ENCODE measurements at places on chromosomes 3 and 15. TPM values are rescaled to one million over a fixed set of nuclear protein-coding genes. Genes with fewer than 3 reads are reported as not detected.

DNA sequence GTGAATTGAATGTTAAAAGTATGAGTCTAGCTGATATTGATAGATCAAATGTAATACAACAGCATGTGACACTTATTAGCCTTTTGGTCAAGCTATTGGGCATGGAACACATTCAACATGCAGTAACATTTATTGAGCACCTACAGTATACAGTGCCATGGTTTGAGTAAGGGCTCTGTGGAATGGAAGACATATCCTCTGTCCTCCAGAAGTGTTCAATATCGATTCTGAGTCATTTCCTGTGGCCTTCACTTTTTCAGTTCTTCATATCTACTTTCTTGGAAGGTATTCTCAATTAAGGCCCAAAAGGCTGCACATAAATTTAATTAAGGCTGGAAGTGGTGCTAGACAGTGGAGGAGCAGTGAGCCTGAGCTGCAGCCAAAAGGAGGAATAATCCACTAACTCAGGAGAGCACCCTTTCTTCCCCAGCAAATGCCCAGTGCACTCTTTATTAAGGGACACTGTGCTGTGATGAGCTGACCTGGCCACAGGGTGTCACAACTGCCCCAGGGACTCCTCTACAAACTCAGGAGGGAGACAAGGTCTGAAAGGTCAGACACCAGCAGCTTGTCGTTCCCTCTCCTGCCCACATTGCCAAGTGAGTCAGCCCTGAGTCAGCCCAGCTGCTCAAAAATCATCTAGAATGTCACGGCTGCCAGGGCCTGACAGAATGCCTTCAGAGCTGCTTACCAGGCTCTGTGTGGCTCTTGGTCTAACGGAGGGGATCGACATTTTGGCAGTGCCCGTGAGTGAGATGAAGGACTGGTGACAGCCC is 544.8 kb downstream of the AGBL1 start:
- DNase-seq, result peak; percentile 83

- DNase-seq, result no peak
These were observed 54.1 kb downstream of the PLXNA1 start for GRCh38 chr3:127037021-127037400.

SMAD6 gene
- polyA plus RNA-seq, result 19.5 TPM

DNA sequence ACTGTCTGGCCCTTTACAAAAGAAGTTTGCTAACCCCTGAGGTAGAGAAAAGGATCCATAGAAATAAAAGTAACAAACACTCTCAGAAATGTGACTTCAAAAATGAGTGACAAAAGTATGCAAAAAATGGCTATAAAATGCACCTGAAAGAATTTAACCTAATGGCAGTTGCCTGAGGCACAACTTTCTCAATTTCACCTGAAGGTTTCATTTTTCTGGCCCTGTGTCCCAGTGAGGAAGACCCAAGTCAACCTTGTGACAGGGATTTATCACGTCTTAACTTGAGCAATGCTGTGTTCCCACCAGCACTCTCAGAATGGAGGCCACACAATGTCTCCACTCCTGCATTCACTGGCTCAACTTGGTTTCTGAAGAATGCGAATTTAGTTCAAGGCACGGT is 83.0 kb downstream of the FHIT start:
- no peak for DNase-seq

SYNM gene
- polyA plus RNA-seq, result 2.9 TPM

DNA sequence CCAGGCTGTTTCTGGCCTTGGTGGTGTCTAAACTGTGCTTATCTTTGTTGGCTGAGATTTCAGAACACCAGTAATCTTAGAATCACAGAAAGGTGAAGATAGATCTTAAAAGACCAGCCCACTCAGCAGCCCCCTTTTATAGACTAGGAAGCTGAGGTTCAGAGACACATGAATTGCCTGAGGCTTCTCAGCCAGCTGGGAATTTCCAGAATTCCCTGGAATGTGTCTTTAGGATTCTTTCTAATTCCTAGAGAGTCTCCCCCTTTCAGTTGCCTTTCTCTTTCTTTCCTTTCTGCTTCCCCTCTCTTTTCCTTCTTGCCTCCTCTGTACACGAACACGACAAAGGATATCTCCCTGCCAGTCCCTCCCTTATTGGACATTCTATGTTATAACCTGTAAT is 19.5 kb downstream of the ANKUB1 start:
- DNase-seq, result no peak

GRCh38 chr3:69739204-69740102 is at the start of gene MITF:
MITF (plus strand) TSS chr3:69739464; CDS start chr3:69739598, 134 bp downstream.
- DNase-seq, result peak; percentile 92

DNA sequence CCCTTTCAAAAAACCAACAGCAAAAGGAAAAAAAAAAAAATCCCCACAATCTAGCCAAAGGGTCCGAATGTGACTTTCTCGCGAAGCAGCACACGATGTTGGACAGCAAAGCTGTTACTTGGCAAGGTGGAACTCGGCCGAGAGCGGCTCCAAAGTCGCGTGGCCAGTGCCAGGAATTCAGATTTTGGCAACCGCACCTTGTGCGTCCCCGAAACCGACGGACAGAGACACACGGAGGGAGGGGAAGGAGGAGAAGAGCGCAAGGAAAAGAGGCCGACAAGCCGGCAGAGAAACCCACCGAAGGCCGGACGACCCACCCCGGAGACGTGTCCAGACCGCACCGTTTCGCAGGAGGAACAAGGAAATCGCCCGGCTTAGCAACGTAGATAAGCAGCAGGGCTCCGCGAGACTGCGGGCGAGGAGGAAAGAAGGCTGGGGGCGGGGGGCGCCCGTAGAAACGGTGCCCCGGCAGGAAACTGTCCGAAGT is 517.3 kb downstream of the MECOM start:
- DNase-seq, result peak; percentile 65

- DNase-seq, result peak; percentile 38
These were observed 793 bp downstream of the APOD start for GRCh38 chr3:195582947-195583346.

DNA sequence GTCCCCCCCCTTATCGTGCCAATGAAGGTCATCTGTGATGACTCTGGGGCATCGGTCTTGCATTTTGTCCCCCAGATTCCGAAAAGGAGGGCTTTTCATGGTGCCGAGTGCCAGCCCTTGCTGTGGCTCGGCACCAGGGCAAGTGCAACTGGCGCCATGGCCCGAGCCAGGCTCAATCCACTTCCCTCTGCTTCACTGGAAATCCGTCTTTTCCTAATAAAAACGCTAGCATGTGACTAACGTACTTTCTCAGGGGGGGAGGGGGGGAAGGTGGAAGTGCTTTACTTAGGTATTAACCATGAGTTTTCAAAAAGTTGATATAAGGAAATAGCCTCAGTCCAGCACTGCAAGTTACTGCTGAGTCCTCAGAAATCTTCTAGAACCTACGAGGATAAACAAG is 20.5 kb downstream of the TRPM1 start:
- DNase-seq, result no peak

DNA sequence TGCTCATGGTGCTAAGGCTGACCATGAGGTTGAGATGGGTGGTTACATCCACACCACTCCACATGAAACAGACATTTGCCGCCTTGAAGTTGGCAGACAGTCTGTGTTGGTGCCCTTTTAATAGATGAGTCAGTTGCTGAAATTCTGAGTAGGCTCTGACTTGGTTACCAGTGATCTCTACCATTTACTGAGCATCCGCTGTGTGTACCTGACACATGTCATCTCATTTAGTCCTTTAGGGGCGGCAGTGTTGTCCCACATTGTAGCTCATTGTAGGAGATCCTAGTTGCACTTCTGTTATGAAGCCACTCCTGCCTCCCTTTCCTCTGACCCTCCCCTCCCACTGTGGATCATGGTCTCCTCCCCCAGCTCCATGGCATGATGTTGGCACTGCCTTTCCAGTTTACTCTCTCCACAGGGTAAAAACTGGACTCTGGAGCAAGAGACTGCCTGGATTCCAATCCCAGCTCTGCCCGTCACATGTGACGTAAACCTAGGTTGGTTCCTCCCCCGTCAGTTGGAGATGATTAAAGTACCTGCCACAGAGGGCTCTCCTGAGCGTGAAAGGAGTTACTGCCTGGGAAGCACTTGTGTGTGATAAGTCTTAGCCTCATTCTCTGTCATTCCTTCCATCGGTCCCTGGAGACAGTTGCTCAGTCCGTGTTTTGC is 21.6 kb downstream of the SLCO3A1 start:
- DNase-seq, result peak; percentile 46

DNA sequence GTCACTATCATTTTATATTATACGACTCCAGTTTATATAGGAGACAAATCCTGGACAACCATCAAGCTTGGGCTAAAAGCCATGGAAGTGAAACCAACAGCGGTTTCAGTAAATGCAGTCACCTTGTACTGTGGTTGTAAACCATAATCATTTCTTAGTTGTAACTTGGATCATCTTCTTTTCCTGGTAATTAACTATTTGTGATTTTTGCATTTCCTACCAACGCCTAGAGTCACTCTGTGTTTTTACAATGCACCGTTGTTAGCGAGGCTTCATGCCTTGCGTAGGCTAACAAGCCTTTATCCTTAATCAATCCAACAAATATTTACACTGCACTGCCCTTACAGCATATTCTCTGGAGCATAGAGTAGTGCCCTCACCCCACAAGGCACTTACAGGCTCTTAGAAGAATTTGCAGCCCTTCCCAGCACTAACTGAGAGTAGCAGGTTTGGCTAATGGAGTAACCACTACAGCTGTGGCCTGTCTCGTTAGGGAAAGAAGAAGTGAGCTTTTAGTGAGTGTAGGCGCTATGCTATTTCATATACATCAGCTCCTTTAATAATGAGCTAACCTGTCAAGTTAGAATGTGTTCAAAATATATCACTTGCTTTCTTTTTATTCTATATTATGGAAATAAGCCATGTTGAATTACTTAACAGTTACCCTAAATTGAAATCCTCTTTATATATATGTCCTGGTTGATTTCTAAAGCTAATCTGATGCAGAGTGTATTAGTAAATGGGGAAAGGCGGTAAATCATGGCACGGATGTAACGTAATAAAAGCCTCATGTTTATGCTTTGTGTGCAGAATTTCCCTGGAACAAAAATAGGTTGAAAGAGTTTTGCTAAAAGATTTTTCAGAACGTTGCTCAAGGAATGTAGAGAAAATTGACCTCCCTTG is 62.8 kb downstream of the ABHD2 start:
- DNase-seq, result peak; percentile 62

DGKG gene
- 0.22 TPM for polyA plus RNA-seq

DNA sequence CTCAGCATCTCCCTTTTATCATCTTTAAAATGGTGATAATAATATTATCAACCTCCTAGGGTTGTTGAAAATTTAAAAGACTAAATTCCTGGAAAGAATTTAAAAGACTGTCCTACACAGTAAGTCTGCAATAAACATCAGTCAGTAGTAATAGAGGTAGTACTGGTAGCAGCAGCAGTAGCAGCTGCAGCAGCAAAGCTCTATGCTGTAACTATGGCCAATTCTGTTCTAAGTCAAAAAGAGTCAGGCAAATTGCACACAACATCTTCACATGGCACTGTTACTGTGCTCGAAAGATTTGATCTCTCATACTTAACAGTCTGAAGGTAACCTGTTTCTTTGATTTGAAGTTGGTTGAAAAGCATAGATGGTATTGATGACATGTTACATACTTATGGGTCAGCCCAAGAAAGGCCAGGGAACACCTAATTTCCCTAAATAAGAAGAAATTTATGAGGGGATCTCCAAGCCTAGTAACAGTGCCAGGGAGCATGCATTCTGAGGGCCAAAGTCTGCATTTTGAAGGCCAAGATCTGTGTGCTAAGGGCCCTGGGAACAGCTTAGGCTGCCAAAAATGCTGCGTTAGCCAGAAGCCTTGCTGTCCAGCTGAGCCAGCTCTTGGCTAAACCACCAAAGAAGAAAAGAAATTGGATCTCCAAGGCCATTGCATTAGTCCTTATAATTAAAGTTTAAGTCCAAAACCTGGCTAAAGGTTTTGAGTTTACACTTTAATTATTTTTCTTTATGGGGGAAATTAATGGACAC is 68.2 kb downstream of the SIDT1 start:
- DNase-seq, result no peak

- no peak for DNase-seq
These were observed 141.2 kb upstream of the SLCO3A1 start for GRCh38 chr15:91712286-91712685.

FBXO40 gene
- polyA plus RNA-seq, result not detected

- no peak for DNase-seq
These were observed 191.4 kb downstream of the LRTM1 start for GRCh38 chr3:54736459-54736858.

GRCh38 chr3:128383316-128384235 is 83.1 kb downstream of the DNAJB8 start:
- peak; percentile 94 for DNase-seq

NECTIN3 gene
- 6.5 TPM for polyA plus RNA-seq

- no peak for DNase-seq
These were observed 38.3 kb upstream of the AGBL1 start for GRCh38 chr15:86041399-86041798.

ZNF80 gene
- polyA plus RNA-seq, result 0.01 TPM

MSL2 gene
- 4.9 TPM for polyA plus RNA-seq

DNA sequence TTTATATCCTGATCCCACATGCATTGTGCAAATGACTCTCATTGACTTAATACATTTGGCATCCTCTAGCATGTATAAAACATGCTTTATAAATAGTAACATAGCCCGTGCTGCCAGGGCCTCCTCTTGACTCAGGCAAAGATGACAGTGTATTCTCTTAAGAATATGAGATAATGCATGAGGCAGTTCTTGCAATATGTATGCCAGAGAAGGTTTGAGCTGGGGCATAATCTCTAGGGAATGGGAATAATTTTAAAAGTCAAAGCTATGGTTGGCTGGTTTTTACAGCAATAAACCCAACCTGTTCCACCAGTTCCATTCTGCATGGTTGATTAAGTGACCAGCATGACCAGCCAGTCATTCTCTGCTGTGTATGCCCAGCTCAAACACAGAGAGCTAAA is 179.0 kb upstream of the PFN2 start:
- no peak for DNase-seq

DNA sequence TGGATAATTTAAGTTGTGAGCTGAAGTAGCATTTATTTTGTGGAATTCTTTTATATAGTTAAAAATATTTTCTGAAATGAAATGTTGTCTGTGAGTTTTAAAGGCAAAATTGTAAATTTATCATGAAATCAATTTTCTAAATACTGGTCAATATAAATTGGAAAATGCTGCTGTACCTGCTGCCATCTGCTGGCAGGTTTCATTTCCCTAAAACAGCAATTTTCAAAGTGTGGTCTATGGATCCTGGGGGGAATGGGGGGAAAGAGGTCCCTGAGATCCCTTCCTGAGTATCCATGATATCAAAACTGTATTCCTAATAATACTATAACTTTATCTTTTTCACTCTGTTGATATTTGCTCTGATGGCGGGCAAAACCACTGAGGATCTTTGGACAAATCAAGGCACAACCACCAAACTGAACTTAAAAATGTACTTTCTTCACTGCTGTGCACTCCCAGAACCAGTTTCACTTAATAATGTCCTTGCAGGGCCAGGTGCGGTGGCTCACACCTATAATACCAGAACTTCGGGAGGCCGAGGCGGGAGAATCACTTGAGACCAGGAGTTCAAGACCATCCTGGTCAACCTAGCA is 17.2 kb upstream of the CCR4 start:
- peak; percentile 51 for DNase-seq

SGO1 gene
- 2.2 TPM for polyA plus RNA-seq

GRCh38 chr15:51907136-51907862 is 64.3 kb downstream of the LEO1 start:
- peak; percentile 59 for DNase-seq

CHRD gene
- not detected for polyA plus RNA-seq

CKMT1B gene
- polyA plus RNA-seq, result 162 TPM

- no peak for DNase-seq
These were observed 322.8 kb upstream of the CTNNB1 start for GRCh38 chr3:40876496-40876895.

REC114 gene
- polyA plus RNA-seq, result not detected

ZIC1 gene
- not detected for polyA plus RNA-seq

Data from small intestine (tissue), 16 donors.